ENCODE measurements at places on chromosomes 13 and 19.

- DNase-seq: no peak
Measured at GRCh38 chr19:49907745-49908446, 11.2 kb upstream of the IL4I1 start.

DNA sequence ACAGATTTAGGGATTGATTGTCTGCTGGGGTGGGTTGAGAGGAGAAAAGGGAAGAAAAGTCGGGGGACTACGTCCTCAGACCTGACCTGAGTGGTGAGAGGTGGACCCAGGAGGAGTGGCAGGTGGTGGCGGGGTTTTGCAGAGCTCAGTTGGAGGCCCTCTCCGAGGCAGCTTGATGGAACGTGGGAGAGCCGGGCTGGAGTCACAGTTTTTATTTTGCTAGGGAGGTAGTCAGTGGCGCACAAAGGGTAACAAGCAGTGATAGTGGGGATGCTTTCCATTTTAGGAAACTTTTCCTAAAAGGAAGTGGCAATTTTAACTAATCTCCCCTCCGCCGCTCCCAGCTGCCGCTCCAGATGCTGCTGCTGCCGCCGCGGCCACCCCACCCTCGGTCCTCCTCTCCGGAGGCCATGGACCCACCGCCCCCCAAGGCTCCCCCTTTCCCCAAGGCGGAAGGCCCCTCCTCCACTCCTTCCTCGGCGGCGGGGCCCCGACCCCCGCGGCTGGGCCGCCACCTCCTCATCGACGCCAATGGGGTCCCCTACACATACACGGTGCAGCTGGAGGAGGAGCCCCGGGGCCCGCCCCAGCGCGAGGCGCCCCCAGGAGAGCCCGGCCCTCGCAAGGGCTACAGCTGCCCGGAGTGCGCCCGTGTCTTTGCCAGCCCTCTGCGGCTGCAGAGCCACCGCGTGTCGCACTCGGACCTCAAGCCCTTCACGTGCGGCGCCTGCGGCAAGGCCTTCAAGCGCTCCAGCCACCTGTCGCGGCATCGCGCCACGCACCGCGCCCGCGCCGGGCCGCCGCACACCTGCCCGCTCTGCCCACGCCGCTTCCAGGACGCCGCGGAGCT lies 1.1 kb upstream of the ZNF581 start:
- no peak for DNase-seq

DNA sequence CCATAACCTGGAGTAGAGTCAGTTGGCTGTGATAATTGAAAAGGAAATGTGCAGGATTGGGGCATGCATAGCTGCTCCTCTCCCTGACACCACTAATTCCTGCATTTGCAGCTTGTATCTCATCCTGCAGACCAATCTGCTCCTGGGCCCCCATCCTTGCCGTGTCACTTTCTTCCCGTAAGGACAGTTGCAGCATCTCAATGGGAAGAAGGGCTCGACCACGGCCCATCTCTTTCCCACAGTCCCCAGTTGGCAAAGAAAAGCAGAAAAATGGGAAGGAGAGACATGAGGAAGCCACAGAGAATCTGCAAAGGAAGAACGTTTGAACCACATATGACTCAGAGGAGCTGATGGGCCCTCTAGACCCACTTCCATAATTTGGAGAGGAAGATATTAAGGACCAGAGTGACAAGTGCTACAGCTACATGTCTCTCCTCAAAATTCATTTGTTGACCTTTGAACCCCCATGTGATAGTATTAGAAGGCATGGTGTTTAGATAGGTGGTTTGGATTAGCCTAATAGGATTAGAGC lies 1.8 kb upstream of the SIGLEC12 start:
- DNase-seq: no peak

- DNase-seq: no peak
Measured at GRCh38 chr13:100473501-100474044, 115.0 kb downstream of the GGACT start.

DNA sequence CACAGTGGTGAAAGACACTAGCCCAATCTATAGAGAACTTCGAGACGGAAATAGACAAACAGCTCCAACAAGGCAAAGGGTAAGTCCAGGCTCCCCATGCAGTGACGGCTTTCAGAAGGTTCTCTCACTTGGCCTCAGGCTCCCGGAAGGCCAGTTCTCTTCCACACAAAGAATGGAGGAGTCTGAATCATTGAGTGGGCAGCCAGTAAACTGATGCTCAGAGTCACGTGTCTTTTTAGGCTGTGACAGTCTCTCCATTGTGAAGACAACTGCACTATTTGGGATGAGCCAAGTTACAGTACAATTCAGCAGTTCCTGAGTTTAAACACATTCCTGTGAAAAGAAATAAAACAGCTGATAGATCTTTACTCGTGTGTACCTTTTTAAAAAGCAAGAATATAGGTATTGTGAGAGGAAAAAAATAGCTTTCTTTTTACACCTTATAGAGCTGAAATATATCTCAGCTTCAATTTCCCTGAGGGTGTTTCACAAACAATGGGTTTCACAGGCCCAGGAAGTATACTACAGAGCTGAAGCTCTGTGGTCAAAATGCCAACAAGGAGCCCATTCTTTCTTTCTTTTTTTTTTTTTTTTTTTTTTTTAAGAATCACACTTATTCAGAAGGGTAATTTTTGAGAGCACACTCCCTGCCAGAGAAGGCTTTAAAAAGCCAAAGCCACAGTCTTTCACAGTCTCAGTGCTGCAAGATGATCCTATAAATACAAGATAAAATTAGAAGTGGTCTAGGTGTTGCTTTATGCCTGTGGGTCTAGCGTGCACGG lies 135.1 kb downstream of the FREM2 start:
- DNase-seq: peak; percentile 95

DNA sequence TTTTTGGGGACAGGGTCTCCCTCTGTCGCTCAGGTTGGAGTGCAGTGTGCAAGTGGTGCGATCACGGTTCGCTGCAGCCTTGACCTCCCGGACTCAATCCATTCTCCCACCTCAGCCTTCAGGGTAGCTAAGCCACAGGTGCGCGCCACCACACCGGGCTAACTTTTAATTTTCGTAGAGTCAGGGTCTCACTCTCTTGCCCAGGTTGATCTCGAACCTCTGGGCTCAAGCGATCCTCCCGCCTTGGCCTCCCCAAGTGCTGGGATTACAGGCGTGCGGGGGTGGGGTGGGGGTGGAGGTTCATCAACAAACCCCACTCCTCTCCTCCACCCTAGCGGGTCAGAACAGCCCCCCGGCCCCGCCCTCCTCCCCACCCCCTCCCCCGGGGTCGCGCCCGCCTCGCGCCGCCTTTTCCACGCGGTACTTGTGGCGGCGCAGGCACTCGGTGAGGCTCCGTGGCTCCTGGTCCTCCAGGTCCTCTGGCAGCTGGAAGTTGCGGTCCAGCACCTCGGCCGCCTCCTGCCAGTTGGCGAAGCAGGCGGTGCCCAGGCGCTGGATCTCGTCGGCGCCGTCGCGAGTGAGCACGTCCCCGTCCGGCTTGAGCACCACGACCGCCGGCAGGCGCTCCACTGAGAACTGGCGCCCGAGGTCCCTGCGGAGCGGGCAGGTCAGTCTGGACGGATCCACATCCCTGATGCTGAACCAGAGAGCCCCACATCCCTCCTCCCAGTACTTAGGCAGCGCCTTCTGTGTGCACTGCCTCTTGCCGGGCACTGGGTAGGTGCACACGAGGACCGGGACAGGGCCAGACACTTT lies 5.2 kb downstream of the NXNL1 start:
- DNase-seq: no peak

DNA sequence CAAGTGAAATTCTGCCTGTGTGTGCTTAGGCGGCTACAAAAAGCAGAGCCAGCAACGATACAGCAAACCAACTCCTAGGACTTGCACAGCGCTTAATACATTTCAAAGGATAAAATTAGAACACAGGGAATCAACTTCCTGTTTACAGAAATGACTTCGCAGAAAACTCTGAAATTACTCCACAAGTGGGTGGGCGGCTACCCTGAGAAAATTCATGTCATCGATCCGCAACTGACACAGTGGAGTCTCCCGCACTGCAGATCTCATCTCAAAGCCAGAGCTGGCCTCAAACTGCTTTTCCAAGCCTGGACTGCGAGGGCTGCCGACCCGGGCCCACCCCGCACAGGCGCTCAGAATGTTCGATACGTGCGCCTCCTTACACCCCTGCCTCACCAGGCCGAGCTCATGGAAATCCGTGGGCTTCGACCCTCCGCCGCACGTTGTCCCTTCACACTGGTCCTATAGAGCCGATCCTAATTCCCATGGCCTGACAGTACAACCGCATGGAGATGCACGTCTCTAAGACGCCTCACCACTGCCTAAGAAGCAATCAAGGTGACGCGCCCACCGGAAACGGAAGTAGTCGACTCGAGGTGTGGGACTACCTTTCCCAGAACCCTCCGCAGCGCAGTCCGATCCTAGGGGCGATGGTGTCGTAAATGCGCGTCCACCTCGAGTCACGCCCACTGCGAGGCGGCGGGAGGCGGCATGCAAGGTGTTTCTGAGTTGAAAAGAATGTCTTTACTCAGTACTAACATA lies at the start of gene ZNF229:
Gene ZNF229, minus strand, starts transcription at position 557 of the 759 bp plus-strand sequence. CDS start 5,625 bp downstream, outside the sequence.
- DNase-seq: peak; percentile 57

Data from globus pallidus (tissue), 1 donor.